ENCODE measurements at places on chromosomes 4 and X.

DNA sequence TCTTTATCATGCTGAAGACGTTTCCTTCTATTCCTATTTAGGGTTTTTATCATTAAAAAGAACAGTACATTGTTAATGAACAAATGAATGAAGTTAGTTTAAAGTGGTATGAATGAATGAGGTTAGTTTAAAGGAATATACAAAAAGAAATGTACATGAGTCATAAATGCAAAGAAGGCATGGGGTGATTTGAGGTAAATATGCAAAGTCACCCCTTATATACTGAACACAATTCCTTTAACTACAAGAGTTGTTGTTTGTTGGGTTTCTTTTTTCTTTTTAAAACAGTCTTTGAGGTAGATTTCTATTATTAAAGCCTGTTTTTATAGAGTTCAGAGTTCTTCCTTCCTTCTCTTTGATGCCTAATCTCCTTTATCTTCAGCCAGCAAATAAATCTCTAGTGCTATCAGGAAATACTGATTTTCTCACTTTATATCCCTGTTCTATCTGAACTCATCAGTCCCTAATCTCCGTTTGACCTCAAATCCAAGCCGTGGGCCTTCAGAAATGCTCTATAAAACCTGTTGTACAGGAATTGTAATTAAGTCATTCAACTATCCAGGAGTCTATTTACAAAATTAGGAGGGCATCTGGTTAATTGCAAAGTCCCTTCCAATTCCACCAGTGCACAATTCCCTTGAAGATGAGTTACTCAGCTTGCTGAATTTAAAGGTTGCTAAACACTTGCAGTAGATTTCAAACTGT, 31.6 kb upstream of the ABCG2 start:
- DNase-seq: no peak

- DNase-seq: no peak
Measured at GRCh38 chr4:4864443-4864939, 5.0 kb downstream of the MSX1 start.

- no peak for DNase-seq
Measured at GRCh38 chr4:150896497-150896896, 118.6 kb downstream of the LRBA start.

DNA sequence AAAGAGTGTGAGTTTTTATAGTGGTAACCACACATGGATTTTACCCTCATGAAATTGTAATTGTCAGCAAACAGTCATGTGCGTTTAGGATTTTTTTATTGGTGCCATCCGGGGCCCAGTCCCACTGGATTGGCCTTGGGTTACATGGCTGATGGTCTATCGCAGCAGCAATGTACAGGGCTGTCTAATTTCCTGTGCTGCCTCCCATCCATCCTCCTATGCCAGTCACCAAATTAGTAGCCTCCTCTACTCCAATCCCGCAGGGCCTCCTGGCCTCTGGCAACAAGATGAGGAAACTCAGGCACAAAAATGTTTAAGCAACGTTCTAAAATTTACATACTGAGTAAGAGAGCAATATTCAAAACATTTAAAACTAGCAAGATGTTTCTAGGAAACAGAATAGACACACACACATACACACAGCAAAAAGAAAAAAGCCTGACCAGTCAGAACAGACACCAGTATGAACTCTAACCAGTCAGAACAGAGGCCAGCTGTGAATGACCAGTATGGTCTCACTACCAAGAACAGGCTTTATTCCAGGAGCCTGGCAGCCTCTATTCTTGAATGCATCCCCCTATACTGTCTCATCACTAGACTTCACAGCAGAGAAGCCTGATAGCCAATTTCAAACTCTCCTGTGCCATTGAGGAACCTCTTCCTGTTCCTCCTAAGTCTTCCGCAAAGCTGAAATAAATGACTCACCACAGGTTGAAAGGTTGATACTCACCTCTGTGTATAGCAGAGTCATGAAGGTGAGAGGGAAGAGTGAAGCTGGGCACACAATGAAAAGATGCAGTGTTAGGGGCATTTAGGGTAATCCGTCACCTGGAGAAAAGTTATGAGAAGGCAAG, 42.6 kb downstream of the CHRNA9 start:
- DNase-seq: no peak

DNA sequence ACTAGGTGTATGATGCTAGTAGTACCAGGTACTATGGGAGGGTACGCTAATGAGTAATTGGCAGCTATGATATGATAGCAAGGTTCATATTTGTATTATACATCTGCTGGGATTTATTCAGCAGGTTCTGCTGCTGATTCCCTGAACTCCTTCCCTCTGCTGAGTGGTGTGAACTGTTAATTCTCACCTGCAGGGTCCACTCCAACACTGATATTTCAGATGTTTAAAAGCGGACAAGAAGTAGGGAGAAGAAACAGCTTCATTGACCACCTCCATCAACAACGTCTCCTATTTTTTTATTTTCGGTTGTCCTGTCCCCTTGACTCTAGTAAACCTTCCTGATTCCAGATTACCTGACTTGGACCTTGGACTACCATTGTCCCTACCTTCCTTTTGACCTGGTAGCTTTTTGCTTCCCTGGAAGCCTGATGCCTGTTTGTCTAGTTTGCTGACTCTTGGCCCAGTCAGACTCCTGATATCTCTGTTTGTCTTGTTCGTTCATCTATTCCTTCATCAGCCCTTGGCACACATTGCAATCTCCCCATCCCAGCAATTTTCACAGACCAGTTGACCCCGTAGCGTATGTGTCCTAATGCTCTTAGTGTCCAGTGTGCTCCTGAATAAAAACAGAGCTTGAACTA, 34.0 kb upstream of the RNF128 start:
- DNase-seq: no peak

DNA sequence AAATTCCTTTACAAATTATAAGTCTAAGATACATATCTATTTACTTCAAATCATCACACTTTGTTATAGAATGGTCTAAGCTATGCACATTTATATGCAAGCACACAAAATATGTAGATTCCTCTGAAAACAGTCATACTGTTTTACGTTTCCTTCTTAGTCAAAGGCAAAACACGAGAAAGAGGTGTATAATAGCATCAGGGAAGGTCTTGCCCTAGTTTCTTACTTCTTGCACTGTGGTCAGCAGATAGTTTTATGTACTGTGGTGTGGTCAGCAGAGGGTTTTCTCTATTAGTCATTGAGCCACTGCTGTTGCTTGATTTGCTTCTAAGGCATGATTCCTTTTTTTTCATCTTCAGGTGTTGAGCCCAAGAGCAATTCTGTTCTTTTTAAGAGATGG, 117.7 kb downstream of the ADAM29 start:
- no peak for DNase-seq

GRCh38 chr4:45453258-45453853, 670.5 kb downstream of the GABRG1 start:
- no peak for DNase-seq

GRCh38 chr4:14743172-14743571, 259.1 kb upstream of the CPEB2 start:
- no peak for DNase-seq

DNA sequence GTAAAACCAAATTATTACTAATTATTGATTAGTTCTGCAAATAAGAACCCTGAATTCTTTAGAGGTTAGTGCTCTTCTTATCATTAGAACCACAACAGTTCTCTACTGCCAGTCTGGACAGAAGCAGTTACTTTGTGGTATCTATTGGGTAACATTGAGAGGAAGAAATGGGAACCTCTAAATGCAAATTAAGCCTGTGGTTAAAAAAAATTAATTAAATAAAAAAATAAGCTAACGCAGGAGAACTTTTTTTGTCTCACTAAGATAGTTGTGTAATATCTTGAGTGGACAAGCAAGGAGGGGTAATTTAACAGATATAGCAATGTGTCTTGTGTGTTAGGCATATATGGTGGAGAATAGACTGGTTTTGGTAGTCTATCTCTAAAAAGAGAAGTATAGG, 32.9 kb upstream of the TET2 start:
- no peak for DNase-seq

- DNase-seq: no peak
Measured at GRCh38 chr4:86831262-86832130, 17.7 kb downstream of the SLC10A6 start.

DNA sequence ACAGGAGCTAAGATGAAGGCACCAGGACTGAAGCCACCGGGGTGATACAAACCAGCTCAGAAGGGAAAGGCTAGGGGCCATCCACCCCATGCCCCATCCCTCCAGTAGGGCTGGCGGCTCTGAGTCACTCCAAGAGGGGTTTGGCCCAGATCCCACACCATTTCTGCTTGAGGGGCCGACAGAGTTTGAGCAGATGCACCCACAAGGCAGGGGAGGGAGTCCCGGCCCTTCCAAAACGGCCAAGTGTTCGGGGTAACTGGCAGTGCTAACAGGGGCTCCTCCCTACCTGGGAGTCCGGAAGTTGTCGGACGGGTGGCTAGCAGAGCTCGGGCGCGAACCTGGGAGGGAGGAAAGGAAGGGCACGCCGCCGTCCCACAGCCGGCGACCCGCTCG, 412 bp downstream of the SLC10A3 start:
- DNase-seq: peak; percentile 17

DNA sequence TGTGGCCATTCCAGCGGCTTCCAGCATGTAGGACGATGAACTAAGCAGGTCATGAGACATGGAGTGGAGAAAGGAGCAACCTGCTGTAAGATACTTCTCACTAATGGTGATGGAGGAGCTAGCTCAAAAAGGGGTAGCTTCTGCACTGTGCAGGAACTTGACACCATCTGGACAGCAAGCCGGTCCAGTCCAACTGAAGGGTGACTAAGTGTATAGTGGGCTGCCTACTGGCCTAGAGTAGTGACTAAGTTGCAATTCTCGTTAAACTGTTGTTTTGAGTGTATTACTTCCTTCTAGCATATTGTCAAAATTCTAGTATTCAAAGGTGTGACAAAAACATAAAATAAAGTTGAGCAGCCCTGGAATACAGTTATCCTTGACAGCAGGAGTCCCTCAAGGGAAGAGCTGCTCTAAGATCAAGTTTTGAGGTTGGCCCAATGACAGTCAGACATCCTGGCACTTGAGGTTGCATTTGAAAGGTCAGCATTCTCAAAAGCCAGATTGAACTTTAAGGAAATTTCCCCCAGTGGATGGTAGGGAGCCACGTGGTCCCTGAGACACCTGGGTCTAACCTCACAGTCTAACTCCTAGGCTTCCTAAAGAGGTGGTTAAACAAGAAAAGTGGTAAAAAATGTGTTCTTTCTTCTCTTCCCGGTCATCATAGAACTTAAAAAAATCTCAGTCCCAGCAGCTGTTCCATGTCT, 8.0 kb downstream of the CETN2 start:
- DNase-seq: no peak

GRCh38 chrX:13341491-13342101, 21.7 kb upstream of the ATXN3L start:
- DNase-seq: no peak

DNA sequence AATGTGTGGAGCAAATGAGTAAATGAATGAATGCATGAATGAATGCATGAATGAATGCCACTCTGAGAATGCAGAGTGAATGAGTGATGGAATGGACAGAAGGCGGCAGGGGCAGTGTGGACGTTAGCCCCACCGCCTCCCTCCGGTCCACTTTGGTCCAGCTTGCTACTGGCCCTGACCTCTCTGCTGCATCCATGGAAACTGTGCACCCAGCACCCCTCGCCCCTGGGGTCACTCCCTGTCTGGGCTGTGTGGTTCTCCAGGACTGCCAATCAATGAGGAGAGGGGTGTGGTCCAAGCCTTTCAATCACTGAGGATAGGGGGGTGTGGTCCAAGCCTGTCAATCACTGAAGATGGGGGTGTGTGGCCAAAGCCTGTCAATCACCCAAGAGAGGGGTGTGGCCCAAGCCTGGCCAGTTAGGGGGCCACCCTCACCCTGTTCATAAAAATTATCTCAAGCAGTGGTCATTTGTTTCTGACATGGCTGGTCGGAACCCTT, 39.2 kb upstream of the ASMTL start:
- DNase-seq: no peak

- DNase-seq: no peak
Measured at GRCh38 chr4:112214390-112215264, 17.0 kb upstream of the AP1AR start.

DNA sequence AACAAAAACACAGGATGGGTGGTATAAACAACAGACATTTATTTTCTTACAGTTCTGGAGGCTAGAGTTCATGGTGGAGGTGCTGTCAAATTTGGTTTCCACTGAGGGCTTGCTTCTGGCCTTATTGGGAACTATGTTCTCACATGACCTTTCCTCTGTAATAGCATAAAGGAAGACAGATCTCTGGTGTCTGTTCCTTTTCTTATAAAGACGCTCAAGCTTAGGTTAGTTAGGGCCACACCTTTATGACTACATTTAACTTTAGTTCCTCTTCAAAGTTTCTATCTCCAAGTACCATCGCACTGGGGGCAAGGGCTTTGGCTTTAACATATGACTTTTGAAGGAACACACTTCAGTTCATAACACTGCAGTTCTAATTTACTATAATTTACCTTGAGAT, 543.8 kb upstream of the CPEB2 start:
- no peak for DNase-seq

GRCh38 chr4:180120068-180120467, 2123.1 kb upstream of the TENM3 start:
- DNase-seq: no peak

GRCh38 chr4:18859468-18859867, 837.9 kb upstream of the LCORL start:
- DNase-seq: no peak

GRCh38 chr4:174549721-174550120, 27.4 kb upstream of the HPGD start:
- no peak for DNase-seq

- DNase-seq: no peak
Measured at GRCh38 chr4:173403051-173403450, 4.1 kb upstream of the SCRG1 start.

DNA sequence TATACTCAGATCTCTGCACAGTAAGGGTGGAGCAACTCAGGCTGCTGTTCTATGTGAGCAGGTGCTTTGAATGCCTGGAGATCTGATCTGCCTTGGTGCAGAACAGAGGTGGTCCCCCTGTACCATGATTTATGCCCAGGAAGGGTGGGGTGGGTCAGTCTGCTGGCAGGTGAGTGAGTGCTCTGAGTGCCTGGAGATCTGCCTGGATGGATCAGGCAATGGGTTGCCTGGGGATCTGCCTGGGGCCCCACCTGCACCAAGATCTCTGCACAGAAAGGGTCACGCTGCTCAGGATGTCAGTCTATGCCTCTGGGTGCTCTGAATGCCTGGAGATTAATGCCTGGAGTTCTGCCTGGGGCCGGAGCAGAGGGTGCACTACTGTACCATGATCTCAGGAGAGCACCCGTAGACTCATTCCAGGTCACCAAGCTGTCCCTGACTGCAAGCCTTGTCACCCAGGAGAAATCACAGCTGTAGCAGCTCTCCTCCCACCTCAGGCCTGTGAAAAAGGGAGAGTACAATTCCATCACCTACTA, 342.9 kb downstream of the GBA3 start:
- no peak for DNase-seq

- DNase-seq: no peak
Measured at GRCh38 chr4:156638925-156639605, 332.5 kb downstream of the PDGFC start.

DNA sequence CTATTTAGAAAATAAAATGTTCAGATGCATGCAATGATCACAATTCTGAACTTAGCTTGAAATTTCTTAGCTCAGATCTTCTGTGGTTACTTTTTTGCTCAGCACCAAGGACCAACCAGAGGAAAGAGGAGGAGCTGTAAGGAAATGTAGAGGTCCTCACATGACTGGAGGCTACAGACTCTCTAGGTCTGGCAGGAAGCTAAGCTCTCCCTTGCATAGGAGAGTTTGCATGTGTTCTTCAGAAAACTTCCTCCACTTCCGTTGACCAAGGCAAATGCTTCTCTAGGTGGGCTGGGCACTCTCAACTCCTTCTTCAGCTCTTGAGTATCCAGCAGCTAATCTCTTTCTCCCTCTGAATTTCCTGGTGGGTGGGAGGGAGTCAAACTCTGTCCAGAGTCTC, 119.6 kb downstream of the BTC start:
- DNase-seq: no peak
